ENCODE measurements at places on chromosomes 1 and 21.

DNA sequence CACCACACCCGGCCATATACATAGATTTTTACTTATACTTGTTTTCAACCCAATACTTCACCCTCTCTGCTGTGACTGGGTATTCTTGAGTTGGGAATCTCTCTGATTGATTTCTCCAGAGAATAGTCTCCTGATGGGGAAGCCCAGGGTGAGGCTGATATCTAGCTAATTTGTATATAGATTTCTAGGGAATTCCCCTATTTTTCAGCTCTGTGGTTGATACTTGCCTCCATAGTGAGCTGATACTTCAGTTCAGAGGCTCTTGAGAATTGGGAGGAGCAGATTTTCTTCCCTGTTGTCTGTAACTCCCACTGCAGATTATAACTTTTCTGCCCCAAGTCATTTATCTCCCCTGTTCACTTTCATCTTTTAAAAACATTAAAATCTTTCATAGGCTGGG is 14.5 kb upstream of the SH3BGRL3 start:
- no peak for DNase-seq

DNA sequence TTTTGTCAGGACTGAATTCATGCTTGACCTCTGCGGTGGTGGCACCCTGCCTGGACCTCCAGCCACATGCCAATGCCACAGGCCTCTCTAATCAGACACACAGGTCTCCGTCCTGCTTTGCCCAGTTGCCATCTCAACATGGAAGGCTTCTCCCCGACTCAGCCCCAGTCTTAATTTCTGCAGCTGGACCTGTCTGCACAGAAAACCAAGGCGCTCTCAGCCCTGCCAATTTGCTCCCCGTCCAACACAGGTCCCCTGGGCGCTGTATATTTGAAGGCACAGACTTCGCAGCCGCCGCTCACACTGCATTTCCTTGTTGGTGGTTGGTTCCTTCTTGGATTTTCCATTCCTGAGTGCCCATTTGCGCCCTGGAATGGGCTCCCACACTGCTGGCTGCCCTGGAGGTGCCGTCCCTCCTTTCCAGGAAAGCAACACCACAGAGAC is 28.0 kb upstream of the PLEKHG5 start:
- no peak for DNase-seq

GRCh38 chr21:15732290-15732995 is 2.7 kb downstream of the USP25 start:
- DNase-seq, result no peak

GRCh38 chr21:35677298-35677841 is 383.0 kb downstream of the SETD4 start:
- peak; percentile 46 for DNase-seq

DNA sequence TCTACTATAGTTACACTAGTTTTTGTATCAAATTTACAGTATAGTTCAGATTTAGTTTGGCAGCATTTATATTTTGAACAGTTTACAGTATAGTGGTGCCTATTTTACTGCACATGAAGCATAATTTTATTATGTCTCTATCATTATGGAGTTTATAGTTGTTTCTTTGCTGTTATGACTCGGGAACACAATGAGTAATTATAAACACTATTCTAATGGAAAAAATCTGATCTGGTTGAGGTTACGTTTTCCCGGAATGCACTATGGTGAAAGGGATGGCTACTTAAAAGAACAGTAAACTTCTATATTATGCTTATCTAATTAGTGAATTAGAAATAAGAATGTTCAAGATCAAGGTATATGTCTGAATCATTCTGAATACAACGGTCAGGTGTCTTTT is 10.6 kb downstream of the LCA5L start:
- no peak for DNase-seq

DNA sequence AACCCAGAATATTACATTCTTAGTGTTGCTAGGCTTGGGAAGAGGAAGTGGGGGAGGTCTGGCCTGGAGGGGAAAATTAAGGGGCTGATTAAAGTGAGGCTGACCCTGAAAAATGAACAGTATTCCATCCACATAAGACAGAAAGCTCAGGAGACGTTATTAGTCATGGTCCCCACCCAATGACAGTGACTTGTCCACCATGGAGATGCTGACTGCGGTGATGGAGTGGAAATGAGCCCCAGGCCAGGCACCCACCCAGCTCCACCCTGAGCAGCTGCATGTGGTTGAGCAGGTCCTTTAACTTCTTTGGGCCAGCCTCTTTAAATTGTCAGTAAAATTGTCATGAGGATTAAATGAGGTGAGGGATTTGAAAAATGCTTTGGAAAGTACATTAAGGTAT is 1.4 kb upstream of the SPRR4 start:
- no peak for DNase-seq

- DNase-seq, result no peak
Measured at GRCh38 chr1:95941121-95941798, 707.2 kb downstream of the RWDD3 start.

GRCh38 chr1:94416901-94417727 is 1.1 kb upstream of the ABCD3 start:
- no peak for DNase-seq

GRCh38 chr21:16040601-16041000 is 310.8 kb downstream of the USP25 start:
- no peak for DNase-seq

DNA sequence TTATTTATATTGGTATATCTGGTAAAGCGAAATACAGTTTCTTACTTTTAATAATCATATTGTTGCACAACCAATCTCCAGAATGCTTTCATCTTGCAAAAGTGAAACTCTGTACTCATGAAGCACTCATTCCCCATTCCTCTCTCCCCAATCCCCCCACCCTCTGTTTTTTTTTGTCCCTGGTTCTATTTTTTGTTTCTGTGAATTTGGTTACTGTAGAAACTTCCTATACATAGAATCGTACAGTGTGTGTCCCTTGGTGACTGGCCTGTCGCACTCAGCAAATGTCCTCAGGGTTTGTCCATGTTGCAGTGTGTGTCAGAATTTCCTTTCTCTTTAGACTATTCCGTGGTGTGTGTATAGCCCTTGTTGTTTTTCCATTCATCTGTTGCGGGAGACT is 7.9 kb upstream of the NLRP3 start:
- DNase-seq, result no peak

DNA sequence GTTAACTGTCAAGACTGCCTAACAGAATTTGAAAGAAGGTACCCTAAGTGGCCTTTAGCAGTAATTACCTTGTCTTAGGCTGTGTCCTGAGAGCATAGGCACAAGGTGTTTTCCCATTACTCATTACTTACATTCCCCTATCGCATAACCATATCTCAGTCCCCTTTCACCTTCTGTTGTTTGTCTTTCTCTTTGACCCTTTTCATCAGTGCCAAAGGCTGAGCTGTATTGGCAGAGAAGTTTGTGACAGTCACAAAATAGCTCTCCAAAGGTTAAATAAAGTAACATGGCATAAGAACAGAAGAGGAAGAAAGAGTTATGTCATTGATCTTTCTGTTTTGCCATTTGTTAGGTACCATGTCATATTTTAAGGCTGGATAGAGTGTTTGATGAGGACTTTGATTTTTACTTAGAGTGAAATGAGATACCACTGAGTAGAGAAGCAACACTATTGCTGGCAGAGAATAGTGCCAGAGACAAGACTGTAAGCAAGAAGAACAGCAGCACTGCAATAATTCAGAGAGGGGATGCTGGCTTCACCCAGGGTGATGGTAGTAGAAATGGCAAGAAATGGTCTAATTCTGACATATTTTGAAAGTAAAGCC is 497.8 kb downstream of the TTLL7 start:
- no peak for DNase-seq

DNA sequence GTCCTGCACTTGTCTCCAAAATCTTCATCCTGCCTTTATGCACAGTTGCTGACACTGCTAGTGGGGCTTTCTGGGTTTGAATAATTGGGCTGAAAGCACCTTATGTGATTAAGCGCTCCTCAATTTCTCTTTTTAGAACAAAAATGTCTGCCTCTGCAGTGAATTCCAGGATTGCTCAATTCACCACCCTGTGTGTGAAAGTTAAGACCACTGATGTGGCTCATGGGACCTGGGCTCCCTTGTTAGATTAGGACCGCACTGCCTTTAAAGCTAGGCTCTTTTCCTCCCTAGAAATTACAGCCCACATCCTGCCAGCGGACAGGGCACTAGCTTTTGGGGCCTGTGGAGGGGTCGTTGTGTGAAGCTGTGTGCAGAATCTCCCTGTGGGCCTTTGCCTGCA is 18.8 kb downstream of the KIAA1614 start:
- DNase-seq, result no peak

- no peak for DNase-seq
Measured at GRCh38 chr1:167419245-167419644, 99.1 kb downstream of the CD247 start.

GRCh38 chr1:154895798-154896197 is 25.7 kb upstream of the KCNN3 start:
- DNase-seq, result no peak

DNA sequence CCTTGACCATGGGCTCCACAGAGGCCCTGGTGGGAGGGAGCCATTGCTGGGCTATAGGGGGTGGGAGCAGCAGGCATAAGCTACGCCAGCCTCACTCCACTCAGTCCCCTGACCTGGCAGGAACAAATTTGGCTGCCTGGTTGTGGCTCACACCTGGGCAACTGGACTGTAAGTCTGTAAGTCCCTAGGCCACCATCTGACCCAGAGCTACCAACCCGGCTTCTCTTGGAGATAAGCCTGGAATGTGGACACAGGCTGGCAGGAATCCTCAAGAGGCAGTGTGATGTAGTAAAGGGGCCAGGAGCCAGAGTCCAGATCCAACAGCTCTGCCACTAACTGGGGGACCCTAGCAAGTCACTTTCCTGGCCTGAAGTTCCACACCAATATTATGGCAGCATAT is 11.4 kb downstream of the NCF2 start:
- no peak for DNase-seq

DNA sequence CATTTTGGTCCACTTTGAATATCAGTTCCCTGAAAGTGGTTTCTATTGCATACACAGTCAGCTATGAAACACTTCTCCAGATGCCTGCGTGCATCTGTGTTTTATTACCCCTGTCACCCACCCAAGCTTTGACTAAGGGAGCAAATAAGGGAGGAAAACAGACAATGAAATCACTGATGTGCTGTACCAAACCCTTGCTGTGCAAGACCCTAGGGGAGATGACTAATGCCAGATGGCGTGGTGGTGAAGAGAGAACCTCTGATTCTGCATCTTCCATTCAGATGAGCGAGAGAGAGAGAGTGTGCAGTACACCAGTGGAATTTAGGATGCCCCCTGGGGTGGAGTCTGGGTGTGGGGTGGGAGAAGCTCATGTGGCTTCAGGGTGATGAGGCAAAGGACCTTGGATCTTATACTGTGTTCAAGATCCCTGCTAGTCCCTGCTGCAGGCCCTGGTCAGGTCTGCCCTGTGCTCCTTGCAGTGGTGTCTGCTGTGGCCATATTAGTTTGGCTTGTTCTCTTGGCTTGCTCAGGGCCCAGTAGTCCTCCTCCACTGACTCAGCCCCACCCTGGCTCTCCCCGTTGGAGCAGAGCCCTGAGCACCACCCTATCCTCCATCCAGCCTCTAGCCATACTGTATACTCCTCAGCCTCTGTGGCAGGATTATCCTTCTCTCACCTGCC is 18.5 kb downstream of the CLCA1 start:
- no peak for DNase-seq

- no peak for DNase-seq
Measured at GRCh38 chr21:35350965-35351364, 301.9 kb upstream of the RUNX1 start.

GRCh38 chr1:67307251-67308060 is at the start of gene IL12RB2:
Gene IL12RB2, plus strand, starts transcription at chr1:67307873. Its CDS starts 12,496 bp downstream, at chr1:67320369.
- peak; percentile 50 for DNase-seq

DNA sequence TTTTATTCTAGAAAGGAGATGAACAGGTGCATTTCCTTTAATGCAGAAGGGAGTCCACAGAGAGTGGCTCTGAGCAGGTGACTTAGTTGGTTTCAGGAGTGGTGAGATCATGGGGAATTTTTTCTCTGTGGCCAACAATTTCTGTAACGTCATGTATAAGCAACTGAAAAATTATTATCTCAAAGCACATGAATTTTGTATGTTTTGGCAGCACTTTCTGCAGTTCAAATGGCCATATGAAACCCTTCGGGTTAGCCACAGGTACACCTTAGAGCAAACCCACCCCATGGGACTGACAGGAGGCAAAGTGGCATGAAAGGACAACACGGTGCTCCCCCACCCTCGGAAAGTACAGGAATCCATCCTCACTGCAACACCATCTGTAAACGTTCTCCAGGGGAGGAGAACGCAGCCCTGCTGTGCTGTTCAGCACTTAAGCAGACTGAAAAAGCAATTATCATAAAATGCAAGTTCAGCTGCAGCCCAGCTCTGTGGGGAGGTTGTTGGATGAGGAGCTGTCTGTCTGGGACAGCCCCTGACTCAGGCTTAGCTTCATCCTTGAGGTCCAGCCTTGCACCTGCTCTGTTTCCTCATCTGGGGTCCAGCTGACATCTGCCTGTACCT is 55.8 kb upstream of the CLDN14 start:
- DNase-seq, result no peak

DNA sequence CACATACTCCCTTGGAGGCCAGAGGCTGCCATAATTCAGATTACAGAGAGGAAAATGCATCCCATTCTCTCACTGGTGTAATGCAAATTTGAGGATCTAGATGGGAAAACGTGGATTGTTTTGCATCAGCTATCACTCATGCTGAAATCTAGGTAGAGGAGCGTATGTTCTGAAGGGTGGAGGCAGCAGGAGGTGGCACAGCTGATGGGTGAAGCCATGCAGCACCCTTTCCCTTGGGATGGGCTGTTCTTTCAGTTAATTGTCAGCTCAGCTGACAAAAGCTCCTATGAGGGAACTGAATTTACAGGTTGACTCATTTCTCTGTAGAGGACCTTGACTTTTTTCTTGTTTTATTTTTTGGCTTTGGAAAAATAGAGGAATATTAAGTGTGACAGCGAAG is 41.8 kb downstream of the CAMTA1 start:
- DNase-seq, result no peak

- DNase-seq, result no peak
Measured at GRCh38 chr1:941588-942383, 17.3 kb downstream of the NOC2L start.

DNA sequence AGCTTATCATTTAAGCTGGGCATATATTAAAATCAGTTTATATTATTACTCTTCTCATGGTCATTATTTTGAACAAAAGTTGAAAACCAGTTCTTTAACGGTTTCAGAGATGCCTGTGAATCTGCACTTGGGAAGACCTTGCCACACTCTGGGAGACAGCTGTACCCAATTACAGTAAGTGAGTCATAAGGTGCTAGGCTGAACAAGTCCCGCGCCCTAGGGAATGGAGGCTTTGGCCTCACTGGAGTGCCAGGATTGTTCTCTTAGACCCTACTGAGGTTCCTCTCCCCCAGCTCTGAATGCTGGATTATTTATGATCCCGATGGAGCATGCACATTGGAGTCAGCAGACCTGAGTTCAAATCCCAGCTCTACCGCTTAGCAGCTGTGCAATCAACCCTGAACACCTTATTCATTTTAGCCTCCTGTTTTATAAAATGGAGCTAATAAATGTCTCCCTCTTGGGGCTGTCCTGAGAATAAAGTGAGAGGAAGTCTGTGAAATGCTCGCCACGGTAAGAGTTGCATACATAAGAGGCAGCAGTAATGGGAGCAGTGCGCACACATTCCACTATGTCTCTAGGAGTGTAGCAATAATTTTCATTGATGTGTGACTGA is 266.2 kb downstream of the FOXD2 start:
- no peak for DNase-seq
